Left lung (tissue), 14 donors: ENCODE measurements at places on chromosomes 6 and 20. TPM values are rescaled to one million over a fixed set of nuclear protein-coding genes. Genes with fewer than 3 reads are reported as not detected.

The ULBP3 gene
- 9.5 TPM for total RNA-seq

The MRAP2 gene
- total RNA-seq: 0.76 TPM

The LIN28B gene
- not detected for total RNA-seq

The TRAPPC3L gene
- 0.12 TPM for total RNA-seq

The CCDC167 gene
- 21.5 TPM for total RNA-seq

The VWA7 gene
- total RNA-seq: 5.0 TPM

The SIGLEC1 gene
- total RNA-seq: 22.8 TPM

The CTCFL gene
- not detected for total RNA-seq

The EIF6 gene
- 110 TPM for total RNA-seq

The RBBP8NL gene
- 0.97 TPM for total RNA-seq

The TFAP2A gene
- 0.97 TPM for total RNA-seq

The MACROD2 gene
- 23.6 TPM for total RNA-seq

The RAMACL gene
- total RNA-seq: 3.2 TPM

DNA sequence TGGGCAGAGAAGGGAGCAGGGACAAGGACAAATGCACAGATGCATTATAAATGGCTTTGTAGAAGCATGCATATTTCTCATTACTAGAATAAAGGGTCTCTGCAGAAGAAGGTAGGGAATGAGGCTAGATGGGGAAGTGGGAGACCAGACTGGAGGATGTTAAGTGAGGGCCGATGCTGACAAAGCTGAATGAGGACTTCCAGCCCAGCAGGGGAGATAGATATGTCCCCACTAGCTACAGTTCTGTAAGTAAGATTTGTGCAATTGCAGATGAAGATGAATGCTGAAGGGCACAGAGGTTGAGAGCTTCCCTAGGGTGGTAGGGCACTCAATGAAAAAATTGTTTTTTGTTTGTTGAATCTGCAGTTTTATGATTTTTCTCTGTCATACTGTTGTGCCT lies 16.9 kb downstream of the ADGRG6 start:
- no peaks in the 10 kb centered on the region for H3K27me3 ChIP-seq
- no peak for DNase-seq
- H3K4me3 ChIP-seq: no peak overlapping the region
- H3K36me3 ChIP-seq: no peaks in the 10 kb centered on the region

- peak overlapping the region; percentile 78 for H3K27ac ChIP-seq
- H3K27me3 ChIP-seq: no peaks in the 10 kb centered on the region
Observed at GRCh38 chr20:289693-290083, 862 bp downstream of the C20orf96 start.

- no peaks in the 10 kb centered on the region for H3K27me3 ChIP-seq
- H3K27ac ChIP-seq: no peak overlapping the region
- H3K4me1 ChIP-seq: peaks cover 18% of the 10 kb centered on the region
- no peak overlapping the region for H3K4me3 ChIP-seq
Observed at GRCh38 chr20:23626040-23626620, 11.6 kb downstream of the CST3 start.

- no peak overlapping the region for H3K4me3 ChIP-seq
- H3K27me3 ChIP-seq: peaks cover 50% of the 10 kb centered on the region
- DNase-seq: no peak
- peak overlapping the region; percentile 13 for H3K27ac ChIP-seq
- peaks cover 41% of the 10 kb centered on the region for H3K4me1 ChIP-seq
Observed at GRCh38 chr20:62370115-62370806, 3.1 kb upstream of the LAMA5 start.

GRCh38 chr6:156685823-156686222 lies 91.4 kb upstream of the ARID1B start:
- peak overlapping the region; percentile 46 for H3K4me3 ChIP-seq
- no peaks in the 10 kb centered on the region for H3K36me3 ChIP-seq
- no peak for DNase-seq
- H3K4me1 ChIP-seq: peaks cover 9% of the 10 kb centered on the region

- no peak overlapping the region for H3K27ac ChIP-seq
- H3K27me3 ChIP-seq: no peaks in the 10 kb centered on the region
- no peak overlapping the region for H3K4me3 ChIP-seq
- H3K36me3 ChIP-seq: no peaks in the 10 kb centered on the region
Observed at GRCh38 chr6:156633291-156633690, 143.9 kb upstream of the ARID1B start.

- DNase-seq: no peak
- H3K27ac ChIP-seq: no peak overlapping the region
- H3K27me3 ChIP-seq: no peaks in the 10 kb centered on the region
- H3K4me3 ChIP-seq: no peak overlapping the region
- peaks cover under 1% of the 10 kb centered on the region for H3K36me3 ChIP-seq
Observed at GRCh38 chr20:1130847-1131246, 12.4 kb downstream of the PSMF1 start.

- H3K4me1 ChIP-seq: no peaks in the 10 kb centered on the region
- H3K36me3 ChIP-seq: no peaks in the 10 kb centered on the region
- H3K27ac ChIP-seq: no peak overlapping the region
- DNase-seq: no peak
- H3K27me3 ChIP-seq: no peaks in the 10 kb centered on the region
- no peak overlapping the region for H3K4me3 ChIP-seq
Observed at GRCh38 chr20:49868964-49869363, 46.4 kb downstream of the SPATA2 start.

DNA sequence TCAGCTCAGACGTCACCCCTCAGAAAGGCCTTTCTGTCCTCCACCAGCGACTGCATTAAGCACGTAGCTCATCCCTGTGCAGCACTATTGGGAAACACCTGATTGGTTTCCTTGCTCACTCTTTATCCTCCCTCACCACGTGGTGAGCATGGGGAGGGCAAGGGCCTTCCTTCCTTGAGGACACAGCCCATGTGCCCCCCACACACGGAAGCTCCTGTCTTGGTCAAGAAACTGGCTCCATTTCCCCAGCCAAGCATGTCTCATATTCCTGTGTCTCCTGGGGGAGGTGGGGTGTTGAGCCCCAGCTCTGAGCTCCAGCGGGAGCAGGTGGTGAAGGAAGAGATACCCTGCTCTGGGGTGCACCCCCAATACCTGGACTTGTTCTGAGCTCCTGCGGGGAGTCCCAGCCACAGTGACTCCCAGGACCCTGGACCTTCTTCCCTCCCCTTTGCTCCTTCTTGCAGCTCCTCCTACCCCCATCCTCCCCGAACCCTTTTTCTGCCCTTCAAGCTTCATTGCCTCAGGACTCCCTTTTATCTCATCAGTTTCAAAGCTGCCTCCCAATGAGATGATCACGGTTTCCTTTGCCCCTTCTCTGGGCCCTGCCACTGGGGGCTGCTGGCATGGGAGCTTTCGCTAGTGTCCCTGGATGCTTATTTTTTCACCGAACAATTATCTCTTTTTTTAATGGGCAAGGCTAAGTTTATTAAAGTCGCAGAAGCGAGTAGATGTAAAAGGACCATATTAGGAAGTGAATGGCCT lies 230.1 kb downstream of the TFAP2C start:
- H3K4me1 ChIP-seq: no peaks in the 10 kb centered on the region
- H3K27me3 ChIP-seq: peaks cover 9% of the 10 kb centered on the region
- H3K36me3 ChIP-seq: no peaks in the 10 kb centered on the region
- no peak overlapping the region for H3K4me3 ChIP-seq
- H3K27ac ChIP-seq: no peak overlapping the region

- no peak for DNase-seq
- H3K27me3 ChIP-seq: no peaks in the 10 kb centered on the region
- no peaks in the 10 kb centered on the region for H3K36me3 ChIP-seq
- H3K27ac ChIP-seq: no peak overlapping the region
- no peaks in the 10 kb centered on the region for H3K4me1 ChIP-seq
Observed at GRCh38 chr6:4336084-4336483, 200.7 kb upstream of the ECI2 start.

DNA sequence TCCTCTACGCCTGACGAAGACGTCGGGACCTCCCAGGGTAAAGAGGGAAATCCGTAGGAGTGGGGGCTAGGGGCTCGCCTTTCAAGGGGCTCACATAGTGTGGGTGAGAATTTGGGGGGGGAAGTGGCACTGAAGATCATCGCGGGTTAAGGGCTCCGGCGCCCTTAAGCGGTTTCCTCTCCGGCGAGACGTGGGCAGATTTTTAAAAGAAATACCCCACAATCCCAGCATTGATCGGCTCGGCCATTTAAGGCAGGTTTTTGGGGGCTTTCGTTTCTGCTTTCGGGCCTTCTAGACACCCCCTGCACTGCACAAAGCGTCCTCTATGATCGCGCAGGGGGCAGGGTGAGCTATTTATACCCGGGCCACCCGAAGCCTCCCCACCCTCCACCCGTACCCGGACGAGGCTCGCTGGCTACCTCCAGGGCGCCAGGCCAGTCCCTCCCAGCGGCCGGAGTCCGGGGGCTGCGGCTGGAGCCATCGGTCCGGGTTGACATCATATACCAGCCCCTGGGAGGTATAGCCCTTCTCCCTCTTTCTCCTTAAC lies 1.2 kb downstream of the NKX2-2 start:
- H3K27ac ChIP-seq: no peak overlapping the region
- DNase-seq: no peak
- no peaks in the 10 kb centered on the region for H3K36me3 ChIP-seq
- H3K27me3 ChIP-seq: peaks cover 99% of the 10 kb centered on the region
- no peak overlapping the region for H3K4me3 ChIP-seq

GRCh38 chr6:140929121-140929520 lies 1203.6 kb upstream of the GJE1 start:
- no peak overlapping the region for H3K4me3 ChIP-seq
- H3K27me3 ChIP-seq: no peaks in the 10 kb centered on the region
- no peaks in the 10 kb centered on the region for H3K36me3 ChIP-seq
- DNase-seq: no peak

GRCh38 chr6:90068264-90068663 lies 174.0 kb downstream of the GJA10 start:
- H3K4me3 ChIP-seq: no peak overlapping the region
- H3K36me3 ChIP-seq: no peaks in the 10 kb centered on the region

- peak overlapping the region; percentile 85 for H3K4me3 ChIP-seq
- no peaks in the 10 kb centered on the region for H3K27me3 ChIP-seq
- H3K36me3 ChIP-seq: peaks cover 72% of the 10 kb centered on the region
- peak overlapping the region; percentile 87 for H3K27ac ChIP-seq
Observed at GRCh38 chr6:44255871-44256774, 1.2 kb downstream of the SLC35B2 start.

GRCh38 chr6:3333263-3333662 lies 74.5 kb downstream of the PSMG4 start:
- no peak overlapping the region for H3K27ac ChIP-seq
- H3K27me3 ChIP-seq: no peaks in the 10 kb centered on the region
- DNase-seq: no peak
- peaks cover 21% of the 10 kb centered on the region for H3K4me1 ChIP-seq

DNA sequence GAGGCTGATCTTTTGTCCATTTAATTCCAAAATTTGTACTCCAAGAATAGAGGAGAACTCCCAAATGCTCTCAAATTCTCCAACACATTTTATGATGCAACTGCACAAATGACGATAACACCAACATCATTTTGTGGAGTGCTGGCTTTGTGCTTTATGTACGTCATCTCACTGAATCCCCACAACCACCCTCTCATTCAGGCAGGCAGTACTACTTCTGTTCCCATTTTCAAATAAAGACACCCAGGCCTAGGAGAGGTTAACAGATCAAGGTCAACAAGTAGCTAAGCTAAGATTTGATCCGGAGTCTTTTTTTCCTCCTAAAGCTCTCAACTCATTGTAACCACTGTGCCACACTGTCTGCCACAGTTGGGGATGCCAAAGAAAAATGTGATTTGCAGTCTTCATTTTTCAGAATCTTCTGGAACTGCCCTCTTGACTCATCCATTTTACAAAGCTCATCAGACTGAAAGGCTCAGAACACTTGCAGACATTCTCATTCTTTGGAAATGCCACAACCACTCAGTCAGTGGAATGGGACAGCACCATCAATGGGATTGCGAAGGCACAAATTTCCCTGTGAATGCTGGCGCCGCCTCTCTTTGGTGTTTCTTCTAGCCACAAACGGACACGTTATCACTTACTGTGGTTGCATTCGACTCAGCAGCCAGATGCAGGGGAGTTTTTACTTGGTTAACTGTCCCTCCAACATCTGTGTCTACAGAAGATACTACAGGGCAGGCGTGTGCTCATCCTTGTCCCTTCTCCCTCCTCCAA lies 184.4 kb downstream of the GJA10 start:
- H3K4me3 ChIP-seq: no peak overlapping the region
- no peaks in the 10 kb centered on the region for H3K36me3 ChIP-seq
- no peaks in the 10 kb centered on the region for H3K4me1 ChIP-seq
- DNase-seq: no peak
- no peak overlapping the region for H3K27ac ChIP-seq

DNA sequence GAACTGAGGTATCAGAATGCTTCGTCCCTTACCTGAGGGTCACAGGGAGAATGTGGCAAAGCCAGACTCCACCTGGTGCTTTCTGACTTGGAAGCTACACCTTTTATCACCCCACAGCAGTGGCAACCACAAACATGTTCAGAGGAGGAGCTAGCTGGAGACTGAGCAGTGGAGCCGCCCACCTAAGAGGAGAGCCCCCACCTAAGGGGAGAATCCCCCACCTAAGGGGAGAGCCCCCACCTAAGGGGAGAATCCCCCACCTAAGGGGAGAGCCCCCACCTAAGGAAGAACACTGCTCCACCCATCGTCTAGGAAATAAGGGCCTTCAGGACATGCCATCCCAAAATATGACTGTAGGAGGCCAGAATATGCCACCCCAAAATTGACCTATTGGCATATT lies 4.0 kb downstream of the SLC52A3 start:
- no peak for DNase-seq
- H3K4me3 ChIP-seq: no peak overlapping the region
- no peak overlapping the region for H3K27ac ChIP-seq

DNA sequence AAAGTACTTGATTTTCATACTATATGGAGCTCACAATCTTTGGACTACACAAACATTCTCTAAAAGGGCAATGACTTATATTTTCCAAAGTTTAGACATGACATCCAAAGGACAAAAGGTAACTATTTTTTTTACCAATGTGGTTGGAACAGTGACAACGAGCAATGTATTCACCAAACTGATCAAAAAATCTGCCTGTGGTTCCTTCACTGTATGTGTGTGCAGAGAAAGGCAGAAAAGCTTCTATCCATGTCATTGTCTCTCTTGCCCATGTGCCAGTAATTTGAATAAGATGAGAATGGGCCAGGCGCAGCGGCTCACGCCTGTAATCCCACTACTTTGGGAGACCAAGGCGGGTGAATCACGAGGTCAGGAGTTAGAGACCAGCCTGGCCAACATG lies 25.5 kb downstream of the MCUR1 start:
- DNase-seq: no peak
- peaks cover 45% of the 10 kb centered on the region for H3K36me3 ChIP-seq
- no peak overlapping the region for H3K4me3 ChIP-seq
- H3K27me3 ChIP-seq: no peaks in the 10 kb centered on the region
- H3K4me1 ChIP-seq: no peaks in the 10 kb centered on the region

- peak; percentile 94 for DNase-seq
- H3K4me3 ChIP-seq: peak within 1 kb of the TSS; percentile 62
- H3K27ac ChIP-seq: peak within 1 kb of the TSS; percentile 69
- H3K36me3 ChIP-seq: no peaks in the 10 kb centered on the region
Observed at GRCh38 chr20:8131598-8132483, at the start of gene PLCB1. TSS of gene PLCB1 (plus strand) at chr20:8132266. CDS start at chr20:8132652, 386 bp downstream.
